ENCODE measurements at places on chromosomes 13 and 19.
A peak's percentile ranks its signal among the peaks of the same experiment; 100 is the strongest.

GRCh38 chr19:50315773-50316448 is 13.3 kb downstream of the KCNC3 start:
- no peak for DNase-seq

DNA sequence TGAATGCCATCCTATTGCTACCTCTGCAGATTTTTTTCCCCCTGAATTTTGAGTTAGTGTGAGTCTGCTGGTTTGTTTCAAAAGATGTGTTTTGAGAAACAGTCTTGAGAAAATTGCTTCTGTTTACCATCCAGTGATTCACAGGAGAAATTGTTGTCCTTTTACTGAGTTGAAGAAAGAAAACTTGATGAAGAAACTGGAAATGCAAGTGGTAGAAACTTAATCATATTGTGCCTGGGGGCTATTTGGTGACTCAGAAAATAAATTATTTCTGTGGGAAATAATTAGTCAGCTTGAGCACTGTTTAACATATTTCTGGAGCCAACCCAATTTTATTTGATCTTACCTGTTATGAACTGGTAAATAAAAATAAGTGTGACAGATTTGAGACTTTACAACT is 35.4 kb downstream of the PAN3 start:
- DNase-seq: no peak

- no peak for DNase-seq
Observed at GRCh38 chr19:54616057-54616456, 14.2 kb upstream of the LILRB1 start.

DNA sequence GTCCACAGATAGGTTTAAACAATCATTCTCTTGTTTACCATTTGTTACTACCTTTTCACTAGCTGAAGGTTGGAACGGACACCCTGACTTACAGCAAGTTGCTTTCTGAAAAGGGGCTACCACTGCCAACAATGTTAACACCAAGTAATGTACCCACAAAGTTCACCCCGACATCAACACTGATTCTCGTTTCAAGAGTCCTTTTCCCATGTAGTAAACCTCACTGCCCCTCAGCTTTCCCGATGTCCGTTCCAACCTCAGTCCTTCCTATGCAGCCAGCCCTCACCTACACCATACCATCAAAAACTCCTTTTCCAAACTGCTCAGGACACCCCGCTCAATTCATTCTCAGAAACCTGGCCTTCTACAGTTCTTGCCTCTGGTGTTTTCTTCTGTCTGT is 29.0 kb downstream of the PEG3 start:
- DNase-seq: no peak

GRCh38 chr13:98289339-98289945 is 112.4 kb upstream of the RNF113B start:
- DNase-seq: no peak

GRCh38 chr19:31470229-31470939 is 121.1 kb upstream of the TSHZ3 start:
- DNase-seq: no peak

- DNase-seq: no peak
Observed at GRCh38 chr19:47694466-47695273, 18.6 kb upstream of the EHD2 start.

- no peak for DNase-seq
Observed at GRCh38 chr13:49052813-49053212, 77.1 kb downstream of the FNDC3A start.

DNA sequence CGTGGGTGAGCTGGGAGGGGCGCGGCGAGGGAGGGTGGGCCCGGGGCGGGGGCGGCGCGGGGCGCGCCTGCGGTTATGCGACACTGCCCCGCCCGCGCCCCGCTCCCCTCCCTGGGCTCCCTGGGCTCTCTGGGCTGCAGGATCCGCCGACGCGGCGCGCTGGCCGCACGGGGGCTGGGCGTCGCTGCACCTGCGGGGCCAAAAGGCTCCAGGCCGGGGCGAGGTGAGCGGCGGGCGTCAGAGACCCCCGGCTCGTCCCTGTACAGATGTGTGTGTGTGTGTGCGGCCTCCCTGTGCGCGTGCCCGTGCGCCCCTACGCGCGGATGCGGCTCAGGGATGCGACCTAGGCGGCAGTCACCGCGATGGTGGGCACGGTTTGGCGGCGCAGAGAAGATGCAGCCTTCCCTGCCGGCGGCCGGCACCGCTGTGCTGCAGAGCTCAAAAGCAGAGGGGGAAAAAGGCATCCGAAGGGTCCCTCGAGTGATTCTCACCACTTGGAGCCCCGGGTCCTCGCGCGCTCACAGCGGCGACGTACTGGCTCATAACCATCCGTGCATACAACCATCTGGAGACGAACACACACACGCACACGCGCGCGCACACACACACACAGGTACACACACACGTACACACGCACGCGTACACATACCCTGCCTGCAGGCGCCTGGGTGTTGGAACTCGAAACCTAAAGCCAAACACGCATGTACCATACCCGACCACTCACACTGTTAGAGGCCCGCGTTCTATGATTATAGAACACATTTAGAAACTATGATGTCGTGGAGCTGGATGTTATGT is 709 bp downstream of the ATP8A2 start:
- no peak for DNase-seq

DNA sequence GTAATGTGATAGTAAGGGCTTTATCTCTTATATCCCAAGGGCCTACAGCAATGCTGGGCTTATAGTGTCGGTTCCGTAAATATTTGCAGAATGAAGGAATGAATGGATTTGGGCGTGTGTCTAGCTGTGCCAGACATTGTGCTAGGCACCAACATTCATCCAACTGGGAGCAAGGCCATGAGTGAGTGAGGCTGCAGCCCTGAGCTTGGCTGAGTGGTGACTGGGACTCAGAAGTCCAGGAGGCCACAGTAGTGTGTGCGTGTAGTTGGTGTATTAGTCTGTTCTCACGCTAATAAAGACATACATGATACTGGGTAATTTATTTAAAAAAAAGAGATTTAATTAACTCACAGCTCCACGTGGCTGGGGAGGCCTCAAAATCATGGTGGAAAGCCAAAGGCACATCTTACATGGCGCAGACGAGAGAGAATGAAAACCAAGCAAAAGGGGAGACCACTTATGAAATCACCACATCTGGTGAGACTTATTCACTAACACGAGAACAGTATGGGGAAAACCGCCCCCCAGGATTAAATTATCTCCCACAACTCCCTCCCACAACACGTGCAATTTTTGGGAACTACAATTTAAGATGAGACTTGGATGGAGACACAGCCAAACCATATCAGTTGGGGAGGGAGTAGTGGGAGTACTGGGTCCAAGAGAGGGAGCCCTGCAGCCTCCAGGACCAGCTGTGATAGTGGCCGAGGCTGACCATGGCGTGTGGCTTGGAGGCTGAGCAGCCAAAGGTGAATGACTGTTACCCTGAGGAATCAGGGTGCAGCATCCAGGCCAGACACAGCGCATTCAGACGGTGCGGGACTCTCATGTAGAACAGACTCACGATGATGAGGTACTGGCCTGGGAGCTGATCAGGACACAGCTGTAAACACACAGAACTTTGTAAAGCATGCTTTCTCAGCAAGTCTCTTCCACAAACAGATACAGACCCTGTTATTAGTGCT is 104.6 kb downstream of the TEX26 start:
- no peak for DNase-seq

GRCh38 chr13:95703576-95703975 is 26.6 kb downstream of the DNAJC3 start:
- no peak for DNase-seq

DNA sequence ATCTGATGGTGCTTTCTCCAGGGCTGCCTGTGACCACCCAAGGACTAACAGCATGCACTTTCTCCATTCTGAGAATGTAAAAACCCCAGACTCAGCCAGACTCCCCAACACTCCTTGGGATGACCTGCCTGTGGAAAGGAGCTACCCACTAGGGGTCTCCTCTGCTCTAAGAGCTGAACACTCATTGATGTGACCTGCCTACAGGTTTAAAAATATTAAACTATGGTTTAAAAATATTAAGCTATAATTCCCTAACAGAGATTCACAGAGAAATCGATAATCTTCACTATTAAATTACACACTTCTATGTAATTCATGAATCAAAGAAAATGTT is 696.2 kb upstream of the SLITRK5 start:
- DNase-seq: no peak

DNA sequence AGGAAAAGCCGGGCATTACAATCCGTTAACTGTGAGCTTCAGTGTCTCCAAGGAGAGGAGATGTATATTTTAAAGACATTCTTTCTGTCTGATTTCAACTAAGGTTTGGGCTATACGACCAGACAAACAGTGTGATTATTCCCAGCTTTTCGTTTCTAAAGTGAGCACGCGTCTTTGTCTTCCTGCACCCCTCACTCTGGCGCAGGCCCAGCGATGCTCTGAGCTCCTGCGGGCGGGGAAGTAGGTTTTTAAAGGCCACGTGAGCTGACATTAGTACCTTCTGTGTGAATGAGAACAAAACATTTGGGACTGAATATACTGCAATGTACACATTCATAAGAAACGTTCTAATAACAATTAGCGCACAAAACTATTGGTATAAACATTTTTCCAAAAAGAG is 15.3 kb upstream of the RANBP3 start:
- DNase-seq: no peak

GRCh38 chr13:45406421-45406820 is 11.8 kb downstream of the SLC25A30 start:
- no peak for DNase-seq

GRCh38 chr19:33514885-33515551 is 6.6 kb downstream of the PEPD start:
- DNase-seq: peak; percentile 38

- DNase-seq: no peak
Observed at GRCh38 chr19:32498648-32499200, 82.3 kb upstream of the PDCD5 start.

- DNase-seq: no peak
Observed at GRCh38 chr19:49669516-49669915, 3.8 kb downstream of the BCL2L12 start.

DNA sequence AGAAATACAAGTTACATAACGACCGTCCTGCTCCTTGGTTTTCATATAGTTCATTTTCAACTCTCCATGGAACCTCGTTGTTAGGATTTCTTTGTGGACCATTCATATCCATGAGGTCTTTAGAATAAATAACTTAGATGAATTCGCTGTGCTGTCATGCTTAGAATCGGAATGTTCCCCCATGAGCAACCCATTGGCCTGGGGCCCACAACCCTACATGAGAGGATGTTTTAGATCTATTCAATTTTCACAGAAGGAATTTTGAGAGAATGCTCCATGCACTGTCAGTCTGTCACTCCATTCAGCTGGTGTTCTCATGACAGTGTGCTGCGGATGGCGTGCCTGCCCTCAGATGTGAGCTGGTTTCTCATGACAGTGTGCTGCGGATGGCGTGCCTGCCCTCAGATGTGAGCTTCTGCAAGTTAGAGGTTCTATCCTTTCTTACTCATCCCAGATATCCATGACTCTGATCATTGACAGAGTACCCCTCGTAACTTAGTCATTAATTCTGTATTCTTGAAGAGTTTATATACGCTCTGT is 1193.1 kb downstream of the EFNB2 start:
- no peak for DNase-seq

- DNase-seq: no peak
Observed at GRCh38 chr13:102872131-102872530, 26.3 kb downstream of the ERCC5 start.

- no peak for DNase-seq
Observed at GRCh38 chr13:35592457-35592856, 116.0 kb upstream of the MAB21L1 start.

- DNase-seq: no peak
Observed at GRCh38 chr13:50359779-50360178, 344.5 kb downstream of the KCNRG start.

DNA sequence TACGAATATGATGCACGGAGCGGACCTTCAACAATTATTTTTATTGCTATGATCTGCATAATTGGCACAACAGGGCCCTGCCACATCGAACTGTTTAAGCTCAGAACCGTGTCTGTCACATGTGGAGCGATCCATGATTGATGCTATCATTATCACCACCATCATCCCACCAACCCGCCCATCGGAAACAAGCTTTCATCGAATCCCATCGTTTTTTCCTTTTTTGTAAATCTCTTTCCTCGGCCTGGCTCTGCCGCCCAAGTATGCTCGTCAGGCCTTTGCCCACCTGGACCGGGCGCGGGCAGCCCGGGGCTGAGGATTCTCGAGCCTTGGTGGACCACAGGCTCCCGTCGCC is 533 bp upstream of the DCAF15 start:
- DNase-seq: no peak

- no peak for DNase-seq
Observed at GRCh38 chr19:1941146-1942077, at the start of gene CSNK1G2. TSS of gene CSNK1G2 (plus strand) at chr19:1941172. CDS start at chr19:1969773, 28,601 bp downstream.

GRCh38 chr13:21176982-21177284 is 475 bp downstream of the MRPL57 start:
- no peak for DNase-seq

GRCh38 chr13:106486287-106486686 is 49.2 kb downstream of the EFNB2 start:
- no peak for DNase-seq

DNA sequence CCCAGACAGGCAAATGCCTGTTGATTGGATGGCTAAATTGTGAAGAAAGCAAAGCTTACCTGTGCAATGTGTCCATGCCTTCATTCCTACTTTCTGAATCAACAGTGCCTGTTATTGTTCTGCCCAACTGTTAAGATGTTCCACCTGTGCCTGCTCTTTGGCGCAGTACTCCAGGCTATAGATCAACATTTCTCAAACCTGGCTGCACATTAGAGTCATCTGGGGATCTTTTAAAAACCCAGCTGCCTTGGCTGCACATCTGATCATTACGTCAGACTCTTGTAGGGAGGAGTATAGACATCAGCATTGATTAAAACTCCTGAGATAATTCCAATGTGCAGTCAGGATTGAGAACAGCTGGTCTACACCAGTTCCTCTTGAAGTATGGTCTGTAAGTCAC is 16.2 kb upstream of the CPB2 start:
- DNase-seq: no peak

DNA sequence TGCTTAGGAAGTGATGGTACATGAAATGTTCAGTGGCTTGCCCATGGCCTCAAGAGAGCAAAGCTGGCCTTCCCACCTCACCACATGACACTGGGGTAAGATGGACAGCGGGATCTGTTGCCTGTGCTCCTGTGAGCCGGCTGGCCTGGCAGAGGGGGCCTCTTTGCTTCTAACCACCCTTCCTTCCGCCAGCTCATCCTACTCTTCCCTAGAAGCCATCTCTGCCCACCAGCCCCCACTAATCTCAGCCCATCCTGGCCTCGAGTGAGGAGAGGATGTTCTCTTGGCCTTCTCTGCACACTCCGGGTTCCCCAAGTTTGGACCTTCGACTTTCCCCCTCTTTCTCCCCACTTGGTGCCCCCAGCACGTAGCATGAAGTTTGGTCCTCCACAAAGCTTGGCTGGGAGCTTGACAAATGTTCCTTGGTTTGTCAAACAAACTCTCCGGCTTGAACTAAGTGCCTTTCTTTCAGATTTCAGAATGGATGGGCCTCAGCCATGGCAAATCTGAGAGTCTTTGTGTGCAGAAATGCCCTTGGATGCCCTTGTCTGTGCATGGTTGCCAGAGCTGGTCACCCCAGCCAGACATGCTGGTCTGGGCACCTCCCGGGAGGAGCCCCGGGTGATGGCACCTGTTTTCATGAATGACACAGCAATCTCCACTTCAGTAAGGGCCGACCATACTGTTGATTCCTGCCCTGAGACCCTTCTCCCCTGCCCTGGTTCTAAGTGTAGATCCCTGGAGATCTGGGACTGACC is 145.5 kb downstream of the URI1 start:
- DNase-seq: no peak

All from CD4-positive, alpha-beta T cell treated with Interleukin-17A for 4 hours (primary cell).